Activated naive CD4-positive, alpha-beta T cell treated with anti-CD3 and anti-CD28 coated beads, Interleukin-2, amount 10 ng/mL, durations not matched to agents 7 days and 5 days (primary cell): ENCODE measurements at places on chromosomes 7 and 10.

GRCh38 chr10:60433684-60434083, 44.0 kb upstream of the ANK3 start:
- no peak for DNase-seq

GRCh38 chr10:21518641-21519396, 6.7 kb downstream of the SKIDA1 start:
- no peak for DNase-seq

- no peak for DNase-seq
Measured at GRCh38 chr7:104299777-104300176, 28.6 kb upstream of the LHFPL3 start.

DNA sequence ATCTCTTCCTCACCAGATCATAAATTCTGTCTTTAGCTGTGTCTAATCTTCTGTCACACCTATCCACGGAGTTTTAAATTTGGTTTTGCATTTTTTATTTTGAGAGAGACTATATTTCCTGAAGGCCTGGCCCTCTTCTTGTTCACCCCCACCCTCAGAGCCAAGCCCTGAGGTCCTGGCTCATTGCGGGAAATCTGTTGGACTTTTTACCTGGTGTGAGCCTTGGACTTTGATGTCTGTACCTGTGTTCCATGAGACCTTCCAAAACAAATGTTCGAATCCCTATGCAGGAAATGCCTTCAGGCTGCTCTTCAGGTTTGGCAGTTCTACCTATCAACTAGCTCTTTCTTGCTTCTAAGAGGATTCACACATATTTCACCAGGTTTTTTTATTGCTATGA, 175.2 kb upstream of the GRB10 start:
- DNase-seq, result no peak

- no peak for DNase-seq
Measured at GRCh38 chr7:43792471-43793150, 34.1 kb downstream of the BLVRA start.

- no peak for DNase-seq
Measured at GRCh38 chr10:130215151-130215930, 79.2 kb downstream of the GLRX3 start.

- DNase-seq, result no peak
Measured at GRCh38 chr10:79236433-79236765, 110.9 kb upstream of the PPIF start.
